Stimulated activated CD8-positive, alpha-beta memory T cell treated with anti-CD3 and anti-CD28 coated beads, Interleukin-7, amount 100 ng/mL, for 1 hour (primary cell): ENCODE measurements at places on chromosomes 1 and 21.

GRCh38 chr21:16196001-16196400 is 466.2 kb downstream of the USP25 start:
- no peak for DNase-seq

DNA sequence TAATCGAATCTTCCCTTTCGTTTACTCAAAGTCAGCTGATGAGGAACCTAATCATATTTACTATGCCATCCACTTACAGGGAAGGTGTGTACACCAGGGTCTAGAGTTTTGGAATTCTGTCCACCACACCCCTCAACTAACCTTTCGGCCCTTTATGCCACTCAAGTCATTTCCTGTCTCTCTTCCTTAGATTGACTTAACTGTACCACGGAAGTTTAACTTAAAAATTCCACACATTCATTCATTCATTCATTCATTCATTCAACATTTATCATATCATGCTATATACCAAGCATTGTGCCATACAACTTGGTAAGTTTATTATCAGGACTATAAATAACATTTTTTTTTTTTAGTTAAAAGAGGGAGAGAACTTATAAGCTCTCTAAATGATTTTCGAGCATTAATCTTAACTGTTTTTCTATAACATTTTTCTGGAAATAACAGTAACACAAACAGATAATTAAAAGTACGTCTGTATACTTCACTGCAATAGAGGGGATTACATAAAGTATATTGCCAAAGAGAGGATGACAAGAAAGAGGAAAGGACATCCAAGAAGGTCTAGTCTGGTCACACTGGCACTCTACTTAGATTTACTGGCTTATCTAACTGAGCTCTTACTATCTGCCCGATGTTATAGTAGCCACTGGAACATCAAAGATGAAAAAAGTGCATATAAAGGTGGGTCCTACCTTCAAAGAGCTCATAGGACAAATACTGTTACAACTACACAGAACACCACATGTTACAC is 243.7 kb downstream of the PBX1 start:
- DNase-seq, result no peak

DNA sequence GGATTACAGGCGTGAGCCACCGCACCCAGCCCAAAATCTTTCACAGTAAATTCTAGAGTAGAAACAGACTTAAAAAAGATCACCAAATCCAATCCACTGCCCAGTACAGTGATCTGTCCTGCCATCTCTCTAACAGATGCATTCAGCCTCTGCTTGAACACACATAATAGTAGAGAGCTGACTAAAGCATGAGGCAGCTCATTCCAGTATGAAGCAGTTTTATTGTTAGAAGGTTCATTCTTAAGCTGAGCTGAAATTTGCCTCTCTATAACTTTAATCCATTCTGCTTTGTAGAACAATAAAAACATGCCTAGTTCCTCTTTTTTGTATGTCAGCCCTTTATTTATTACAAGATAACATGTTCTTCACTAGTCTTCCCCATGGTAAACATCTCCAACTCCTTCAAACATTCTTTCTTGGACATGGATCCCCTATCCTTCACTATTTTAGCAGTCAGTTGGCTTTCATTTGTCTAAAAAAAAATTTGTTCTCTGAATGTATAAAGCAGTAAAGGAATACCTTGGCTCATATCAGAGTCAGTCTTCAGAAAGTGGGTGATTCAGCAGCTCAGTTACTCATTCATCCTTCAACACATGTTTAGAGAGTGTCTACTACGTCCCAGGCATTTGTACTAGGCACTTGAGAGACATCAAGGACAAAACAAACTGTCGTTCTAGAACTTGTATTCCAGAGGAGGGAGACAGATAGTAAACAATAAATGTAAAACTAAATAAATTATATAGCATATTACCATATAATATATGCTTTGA is 10.7 kb upstream of the PTBP2 start:
- no peak for DNase-seq

- no peak for DNase-seq
These were observed 471.3 kb downstream of the LMO4 start for GRCh38 chr1:87800006-87800405.

GRCh38 chr1:7380712-7381111 is 390.4 kb upstream of the VAMP3 start:
- DNase-seq, result no peak

DNA sequence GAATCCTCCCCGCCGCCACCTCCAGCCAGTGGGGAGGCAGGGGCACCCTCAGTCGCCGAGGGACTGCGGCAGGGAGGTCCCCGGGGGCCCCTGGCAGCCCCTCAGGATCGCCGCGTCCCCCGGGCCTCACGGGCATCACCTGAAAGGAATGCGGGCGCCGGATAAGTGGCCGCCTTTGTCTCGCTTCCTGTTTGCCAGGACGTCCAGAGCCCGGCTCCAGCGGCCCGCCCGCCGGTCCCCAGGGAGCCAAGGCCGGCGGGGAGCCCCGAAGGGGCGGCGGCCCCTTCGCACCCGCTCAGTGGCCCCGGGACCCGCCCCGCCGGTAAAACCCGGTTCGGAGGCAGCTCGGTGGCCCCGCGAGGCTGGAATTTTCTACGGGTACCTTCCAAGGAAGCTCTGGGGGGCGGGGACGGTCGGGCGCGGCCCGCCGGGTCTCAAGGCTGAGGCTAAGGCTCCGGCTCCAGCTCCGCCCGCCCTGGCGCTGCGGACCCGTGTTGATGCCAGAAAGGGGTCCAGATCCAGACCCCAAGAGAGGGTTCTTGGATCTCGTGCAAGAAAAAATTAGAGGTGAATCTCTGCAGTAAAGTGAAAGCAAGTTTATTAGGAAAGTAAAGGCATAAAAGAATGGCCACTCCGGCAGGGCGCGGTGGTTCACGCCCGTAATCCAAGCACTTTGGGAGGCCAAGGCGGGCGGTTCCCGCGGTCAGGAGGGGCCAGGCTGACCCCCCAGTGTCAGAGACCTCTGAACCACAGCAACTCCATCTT is 12.6 kb downstream of the TINAGL1 start:
- no peak for DNase-seq

- no peak for DNase-seq
These were observed 191.5 kb upstream of the AJAP1 start for GRCh38 chr1:4462831-4463484.

DNA sequence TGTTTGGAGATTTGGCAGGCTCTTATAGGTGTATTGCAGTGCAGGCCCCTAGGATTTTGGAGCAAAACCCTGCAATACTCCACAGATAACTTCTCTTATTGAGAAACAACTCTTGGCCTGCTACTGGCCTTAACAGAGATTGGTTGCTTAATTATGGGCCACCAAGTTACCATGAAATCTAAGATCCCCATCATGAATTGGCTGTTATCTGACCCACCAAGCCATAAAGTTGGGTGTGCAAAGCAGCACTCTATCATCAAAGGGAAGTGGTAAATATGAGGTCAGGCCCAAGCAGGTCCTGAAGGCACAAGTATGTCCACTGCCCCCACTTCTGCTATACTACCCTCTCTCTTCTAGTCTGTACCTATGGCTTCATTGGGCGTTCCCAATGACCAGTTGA is 130.0 kb upstream of the TNFSF4 start:
- DNase-seq, result no peak
